ENCODE measurements at places on chromosomes 7 and 10.
A peak's percentile ranks its signal among the peaks of the same experiment; 100 is the strongest.

GRCh38 chr10:126294451-126294850 lies 93.8 kb downstream of the ADAM12 start:
- DNase-seq = no peak

DNA sequence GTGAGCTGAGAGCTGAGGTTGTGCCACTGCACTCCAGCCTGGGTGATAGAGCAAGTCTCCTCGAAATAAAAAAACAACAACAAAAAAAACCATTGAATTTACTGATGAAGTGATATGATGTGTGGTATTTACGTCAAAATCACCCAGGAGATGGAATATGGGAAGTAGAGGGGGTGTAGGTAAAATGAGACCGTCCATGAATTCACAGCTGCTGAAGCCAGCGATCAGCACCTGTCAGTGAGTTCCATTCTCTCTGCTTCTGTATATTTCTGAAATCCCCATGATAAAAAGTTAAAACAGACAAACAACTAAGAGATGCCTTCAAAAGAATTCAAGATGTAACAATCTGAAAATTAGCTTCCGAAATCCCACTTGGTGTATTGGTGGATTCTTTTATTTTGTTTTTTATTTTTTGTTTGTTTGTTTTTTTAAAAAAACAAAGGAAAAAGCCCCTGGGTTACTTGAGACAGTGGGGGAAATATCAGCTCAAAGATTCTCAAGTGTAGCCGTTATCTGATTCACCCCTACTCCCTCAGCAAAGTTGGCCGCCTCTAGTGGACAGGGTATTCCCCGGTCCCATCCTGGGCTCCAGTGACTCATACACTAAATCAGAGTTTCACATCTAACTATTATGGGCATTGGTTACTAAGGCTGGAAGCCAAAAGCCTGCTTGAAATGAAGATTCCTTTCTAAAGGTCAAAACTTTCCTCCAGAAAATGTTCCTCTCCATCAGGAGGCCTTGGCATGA lies 76.4 kb downstream of the MAP3K8 start:
- peak; percentile 15 for DNase-seq

DNA sequence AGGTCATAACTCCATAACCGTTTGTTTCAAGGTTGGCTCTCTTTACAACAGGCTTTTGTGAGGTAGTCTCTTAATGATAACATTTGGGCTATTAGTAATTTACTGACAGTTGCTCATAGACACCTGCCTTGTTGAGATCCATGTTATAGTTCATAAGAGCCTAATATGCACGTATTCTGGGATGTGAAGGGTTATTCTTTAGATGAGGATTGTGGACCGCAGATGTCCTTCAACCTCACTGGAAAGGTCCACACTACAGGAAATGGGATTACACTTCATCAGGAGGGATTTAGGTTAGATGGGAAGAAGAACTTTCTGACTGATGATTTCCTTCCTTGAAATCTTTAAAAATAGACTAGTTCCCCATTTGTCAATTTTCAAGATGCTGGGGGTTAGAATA lies 62.8 kb downstream of the SAMD9 start:
- DNase-seq = no peak

GRCh38 chr7:133853706-133854276 lies 273.3 kb upstream of the LRGUK start:
- peak; percentile 36 for DNase-seq

GRCh38 chr7:2405201-2405600 lies 1.8 kb downstream of the CHST12 start:
- no peak for DNase-seq

DNA sequence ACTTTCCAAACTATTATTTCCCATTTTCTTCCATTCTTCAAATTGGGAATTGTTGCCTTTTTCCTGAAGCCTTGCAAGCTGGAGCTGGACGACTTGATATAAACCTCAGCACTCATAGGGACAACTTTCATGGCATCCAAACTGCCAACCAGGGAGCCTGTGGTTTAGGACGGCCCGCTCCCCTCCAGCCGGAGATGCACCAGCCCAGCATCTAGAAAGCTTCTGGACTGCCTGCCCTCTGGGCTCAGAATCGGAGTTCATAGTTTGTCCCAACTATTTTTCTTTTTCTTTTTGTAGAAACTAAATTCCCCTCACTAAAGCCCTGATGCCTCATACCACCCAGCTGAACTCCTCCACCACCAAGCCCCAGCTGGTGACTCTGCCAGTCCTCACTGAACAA lies 200.3 kb downstream of the DNAJB6 start:
- DNase-seq = no peak

- DNase-seq = no peak
Measured at GRCh38 chr10:92999191-92999590, 61.4 kb upstream of the CYP26C1 start.

DNA sequence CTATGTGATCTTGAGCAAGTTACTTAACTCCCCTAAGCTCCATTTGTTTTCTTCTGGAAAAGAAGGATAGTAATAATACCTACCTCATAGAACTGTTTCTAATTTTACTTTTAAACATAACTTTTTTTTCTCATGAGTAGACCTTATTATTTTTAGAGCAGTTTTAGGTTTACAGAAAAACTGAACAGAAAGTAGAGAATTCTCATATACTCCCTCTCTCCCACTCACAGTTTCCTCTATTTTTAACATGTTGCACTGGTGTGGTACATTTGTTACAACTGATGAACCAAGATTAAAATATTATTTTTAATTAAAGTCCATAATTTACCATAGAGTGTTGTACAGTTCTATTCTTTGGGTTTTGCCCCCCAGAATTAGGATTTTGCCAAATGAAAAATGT lies 221.3 kb upstream of the CSTF2T start:
- DNase-seq = no peak

DNA sequence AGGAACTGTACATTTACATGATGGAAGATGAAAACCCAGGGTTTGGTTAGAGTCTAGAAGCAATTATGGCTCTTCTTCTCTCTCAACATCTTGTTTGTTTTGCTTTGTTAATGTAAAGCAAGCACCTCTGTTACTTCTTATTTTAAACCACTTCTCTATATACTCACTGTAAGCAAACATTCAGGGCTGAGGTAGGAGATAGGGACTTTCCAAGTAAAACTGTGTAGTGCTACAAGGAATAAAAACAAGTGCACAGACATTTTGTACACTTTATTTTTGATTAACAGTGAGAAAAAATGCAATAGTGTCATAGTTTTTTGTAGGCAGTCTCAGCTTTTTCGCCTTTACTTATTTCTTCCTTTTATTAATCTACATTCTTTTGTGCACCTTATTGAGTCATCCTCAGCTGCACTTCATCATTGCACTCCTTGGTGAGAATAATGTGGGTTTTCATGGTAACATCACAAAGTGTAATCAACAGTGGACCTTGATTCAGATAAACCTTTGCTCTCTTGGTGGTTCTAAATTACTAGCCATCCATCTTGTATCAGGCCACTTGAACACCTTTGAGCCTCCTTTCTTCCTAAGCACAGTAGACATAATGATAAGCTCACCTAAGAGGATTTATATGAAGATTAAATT lies 52.9 kb downstream of the ELMO1 start:
- DNase-seq = no peak

DNA sequence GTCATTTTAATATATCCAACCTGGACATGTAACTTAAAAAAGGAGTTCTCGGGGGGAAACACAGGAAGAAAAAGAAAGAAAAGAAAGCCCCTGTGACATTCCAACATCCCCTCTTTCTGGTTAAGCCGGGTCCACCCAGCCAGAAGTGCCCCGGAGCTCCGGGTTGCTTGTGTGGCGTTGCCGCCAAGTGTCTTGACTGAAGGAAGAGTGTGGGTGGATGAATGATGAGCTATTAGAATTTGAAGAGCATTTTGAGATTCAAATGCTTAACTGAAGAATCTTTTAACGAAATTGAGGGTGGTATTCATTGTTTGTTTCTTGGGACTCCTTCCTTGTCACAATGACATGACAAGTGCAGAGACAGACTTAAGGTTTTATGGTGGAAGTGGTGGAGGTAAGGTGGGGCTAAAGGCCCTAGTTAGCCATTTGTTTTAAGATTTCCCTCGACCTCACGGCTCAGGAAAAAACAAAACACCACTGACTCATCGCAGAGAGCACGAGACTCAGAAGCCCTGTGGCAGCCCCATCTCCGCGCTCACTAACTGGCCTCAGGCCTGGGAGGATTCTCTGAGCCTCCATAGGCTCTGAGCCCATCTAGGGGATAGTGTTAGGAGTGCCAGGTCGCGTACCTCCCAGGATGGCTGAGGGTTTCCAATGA lies 1.8 kb upstream of the GLI3 start:
- no peak for DNase-seq

- no peak for DNase-seq
Measured at GRCh38 chr10:126214021-126214420, 174.3 kb downstream of the ADAM12 start.

DNA sequence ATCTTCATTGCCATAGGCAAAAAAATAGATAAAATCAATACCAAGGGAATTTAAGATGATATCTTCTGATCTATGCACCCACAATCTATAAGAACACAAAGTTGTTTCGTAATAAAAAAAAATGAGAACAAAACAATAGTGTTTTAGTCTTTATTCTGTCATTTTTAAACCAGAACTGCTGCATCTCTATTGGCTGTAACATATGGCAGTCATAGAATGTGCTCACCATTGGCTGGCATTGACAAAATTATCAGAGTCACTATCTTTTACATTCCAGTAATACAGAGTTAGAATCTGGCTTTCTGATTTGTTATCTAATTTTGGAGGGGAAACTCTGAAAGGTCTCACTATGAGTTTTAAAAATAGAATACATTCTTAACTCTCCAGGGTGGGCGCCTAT lies 138.6 kb upstream of the CCDC6 start:
- DNase-seq = no peak

DNA sequence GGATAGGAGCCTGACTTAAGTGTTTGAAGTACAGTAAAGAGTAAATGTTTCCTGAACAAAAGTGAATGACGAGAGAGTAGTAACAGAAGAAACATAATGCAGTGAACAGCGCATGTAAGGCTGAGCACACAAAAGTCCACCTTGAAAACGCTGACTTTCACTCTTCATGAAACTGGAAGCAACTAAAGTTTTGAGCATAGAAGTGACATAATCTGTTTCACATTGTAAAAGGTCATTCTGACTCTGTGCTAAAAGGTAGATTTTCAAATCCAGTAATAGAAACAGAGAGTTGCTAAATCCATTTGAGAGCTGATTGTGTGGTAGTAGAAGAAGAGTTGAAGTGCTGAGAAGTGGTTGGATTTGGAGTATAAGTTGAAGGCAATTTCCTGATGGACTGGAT lies 1037.0 kb downstream of the CNTNAP2 start:
- no peak for DNase-seq

GRCh38 chr10:23354630-23355279 lies 10.2 kb upstream of the C10orf67 start:
- no peak for DNase-seq

Data from astrocyte of the cerebellum (primary cell).